ENCODE measurements at places on chromosomes 1 and 21.
A peak's percentile ranks its signal among the peaks of the same experiment; 100 is the strongest.

DNA sequence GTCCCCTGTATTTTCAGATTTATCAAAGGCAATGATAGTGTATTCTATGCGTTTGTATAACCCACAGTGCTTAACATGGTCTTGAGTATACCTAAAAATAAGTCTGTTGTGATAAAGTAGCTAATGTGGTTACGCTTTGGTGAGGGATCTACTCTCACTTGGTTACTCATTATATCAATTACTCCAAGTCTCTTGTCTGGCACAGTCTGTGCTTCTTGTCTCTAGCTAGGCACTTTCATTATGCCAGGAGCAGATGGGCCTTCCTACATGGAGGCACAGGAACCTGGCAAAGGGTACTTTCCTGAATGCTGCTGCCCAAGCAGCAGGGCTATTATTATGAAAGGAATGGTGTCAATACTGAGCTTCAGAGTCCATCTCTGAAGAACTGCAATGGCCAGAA, 4.2 kb upstream of the PTPN22 start:
- no peak for DNase-seq

- no peak for DNase-seq
These were observed 3.2 kb downstream of the MIB2 start for GRCh38 chr1:1618396-1619068.

DNA sequence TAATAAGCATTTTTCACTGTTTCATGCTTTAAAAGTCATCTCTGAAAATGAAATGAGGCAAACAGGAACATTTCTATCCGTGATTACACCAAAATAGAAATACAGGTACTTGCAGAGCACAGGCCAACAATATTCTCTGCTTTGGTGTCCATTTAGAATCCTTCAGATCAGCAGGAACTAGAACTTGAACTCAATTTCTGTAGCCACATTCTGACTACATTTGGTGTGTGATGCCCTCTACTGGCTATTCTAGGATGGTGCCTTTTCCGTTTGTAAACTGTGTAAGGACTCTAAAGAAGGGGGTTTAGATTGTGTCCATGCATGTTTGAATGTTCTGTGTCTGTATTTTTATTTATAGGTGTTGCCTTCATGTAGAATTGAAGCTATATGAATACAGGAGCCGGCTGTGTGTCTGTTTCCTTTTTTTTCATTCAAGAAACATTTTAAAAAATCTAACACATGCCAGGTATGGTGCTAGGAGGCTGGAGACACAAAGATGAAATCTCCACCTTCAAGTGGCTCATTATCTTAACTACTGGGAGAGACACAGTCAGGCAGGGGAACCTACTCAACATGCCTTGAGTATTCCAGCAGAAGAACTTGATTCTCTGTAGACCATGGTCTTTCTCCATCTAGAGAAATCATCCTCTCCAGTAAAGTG, 7.6 kb upstream of the ZNF326 start:
- peak; percentile 57 for DNase-seq

DNA sequence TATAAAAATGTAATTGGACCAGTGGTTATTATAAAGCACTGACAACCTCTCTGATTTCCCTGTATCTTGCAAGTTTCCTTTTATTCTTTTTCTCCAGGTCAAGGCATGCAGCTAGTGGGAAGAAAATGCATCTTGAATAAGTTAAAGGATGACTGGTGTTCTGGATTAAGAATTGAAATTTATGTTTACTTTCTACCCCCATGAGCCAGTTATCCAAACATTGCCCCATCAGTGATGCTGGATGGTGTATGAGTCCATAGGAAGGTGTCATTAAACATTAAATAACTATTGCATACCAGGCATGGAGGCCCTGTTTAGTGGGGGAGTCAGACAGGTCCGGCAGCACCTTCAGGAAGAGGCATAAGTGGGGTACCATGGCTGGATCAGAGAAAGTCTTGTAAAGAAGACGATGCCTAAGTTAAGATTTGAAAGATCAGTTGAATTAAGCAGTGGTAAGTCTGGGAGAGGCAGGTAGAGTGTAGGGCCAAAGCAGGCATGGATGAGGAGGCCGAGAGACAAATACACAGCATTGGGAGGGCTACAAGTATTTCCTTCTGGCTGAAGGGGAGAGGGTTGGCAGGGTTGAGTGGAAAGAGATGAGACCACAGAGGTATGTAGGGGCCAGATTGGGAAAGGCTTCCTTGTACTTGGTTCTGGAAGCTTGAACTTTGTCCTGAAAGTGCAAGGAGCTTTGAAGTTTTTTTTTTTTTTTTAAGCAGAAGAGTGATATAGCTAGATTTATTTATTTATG, 5.7 kb downstream of the SZRD1 start:
- DNase-seq = no peak

GRCh38 chr1:31736675-31737074, 27.5 kb downstream of the ADGRB2 start:
- no peak for DNase-seq

DNA sequence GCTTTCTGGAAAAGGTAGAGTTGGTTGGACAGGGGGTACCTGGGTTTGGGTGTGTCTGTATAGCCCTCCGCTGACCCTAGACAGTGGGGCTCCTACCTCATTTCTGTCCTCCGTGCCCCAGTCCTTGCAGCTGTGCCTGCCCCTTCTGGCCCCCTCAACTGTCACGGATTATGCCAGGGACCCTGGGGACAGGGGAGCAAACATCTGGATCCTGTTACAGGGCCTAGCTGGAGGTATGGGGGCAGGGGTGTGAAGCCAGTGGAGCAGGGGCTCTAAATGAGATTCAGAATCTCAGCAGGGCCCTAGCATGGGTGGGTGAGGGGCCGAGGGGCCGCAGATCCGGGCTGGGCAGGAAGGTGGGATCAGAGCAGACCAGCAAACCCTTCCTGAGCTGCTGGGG, 81.0 kb downstream of the TAS1R2 start:
- DNase-seq = no peak

GRCh38 chr1:59685666-59686065, 129.1 kb upstream of the HOOK1 start:
- DNase-seq = no peak

DNA sequence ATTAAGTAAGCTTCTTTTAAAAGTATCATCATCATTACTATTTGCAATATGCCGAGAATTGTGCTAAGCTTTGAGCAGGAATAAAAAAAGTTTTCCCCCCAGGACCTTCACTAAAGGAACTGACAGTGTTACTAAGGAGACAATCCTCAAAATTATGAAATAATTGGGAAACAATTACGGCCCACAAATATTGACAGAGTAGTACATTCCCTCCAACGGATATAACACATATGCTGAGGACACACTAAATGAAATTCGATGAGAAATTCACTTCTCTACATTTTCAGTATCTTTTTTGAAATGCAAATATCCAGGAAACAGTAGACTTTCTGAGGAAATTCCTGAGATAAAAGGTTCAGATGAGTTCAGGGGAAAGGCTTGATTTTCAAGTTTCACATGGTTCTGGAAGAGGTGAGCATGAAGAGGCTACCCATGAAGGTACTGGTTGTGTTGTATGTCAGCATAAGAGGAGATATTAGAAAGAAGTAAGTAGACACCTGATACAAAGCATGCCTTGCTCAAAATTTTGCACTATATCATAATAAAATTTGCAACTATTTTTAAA, 171.2 kb upstream of the NR5A2 start:
- no peak for DNase-seq

- no peak for DNase-seq
These were observed 93.5 kb downstream of the C1orf94 start for GRCh38 chr1:34270181-34270580.

DNA sequence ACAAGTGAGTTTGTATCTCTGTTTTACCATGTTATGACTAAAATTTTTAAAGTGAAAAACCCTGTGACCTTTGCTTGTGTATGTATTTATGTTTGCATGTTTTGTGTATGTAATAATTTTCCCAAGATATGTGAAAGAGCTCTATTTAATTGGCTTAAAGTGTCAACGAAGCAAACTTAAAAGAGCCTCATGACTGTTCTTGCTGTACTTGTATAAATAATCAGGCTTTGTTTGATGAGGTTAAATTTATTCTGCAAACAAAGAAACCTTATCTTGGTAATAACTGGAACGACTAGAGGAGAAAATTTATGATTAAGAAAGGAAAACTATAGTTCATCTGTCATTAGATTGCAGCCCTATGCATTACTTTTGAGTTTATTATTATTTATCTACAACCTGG, 6.6 kb downstream of the GBP7 start:
- DNase-seq = no peak

- no peak for DNase-seq
These were observed 27.2 kb upstream of the NFIA start for GRCh38 chr1:61055110-61055614.

- DNase-seq = no peak
These were observed 91.8 kb upstream of the GJB5 start for GRCh38 chr1:34663031-34663430.

- no peak for DNase-seq
These were observed 94.1 kb downstream of the ADGRL2 start for GRCh38 chr1:81894867-81895266.

GRCh38 chr1:20290624-20291597, at the start of gene VWA5B1:
TSS of gene VWA5B1 (plus strand) at chr1:20290875. CDS start at chr1:20310602, 19,727 bp downstream.
- DNase-seq = no peak

Measured in GM12864 (cell line).